Heart left ventricle (tissue), 16 donors: ENCODE measurements at places on chromosomes 2 and 18. TPM values are rescaled to one million over a fixed set of nuclear protein-coding genes. Genes with fewer than 3 reads are reported as not detected.

DNA sequence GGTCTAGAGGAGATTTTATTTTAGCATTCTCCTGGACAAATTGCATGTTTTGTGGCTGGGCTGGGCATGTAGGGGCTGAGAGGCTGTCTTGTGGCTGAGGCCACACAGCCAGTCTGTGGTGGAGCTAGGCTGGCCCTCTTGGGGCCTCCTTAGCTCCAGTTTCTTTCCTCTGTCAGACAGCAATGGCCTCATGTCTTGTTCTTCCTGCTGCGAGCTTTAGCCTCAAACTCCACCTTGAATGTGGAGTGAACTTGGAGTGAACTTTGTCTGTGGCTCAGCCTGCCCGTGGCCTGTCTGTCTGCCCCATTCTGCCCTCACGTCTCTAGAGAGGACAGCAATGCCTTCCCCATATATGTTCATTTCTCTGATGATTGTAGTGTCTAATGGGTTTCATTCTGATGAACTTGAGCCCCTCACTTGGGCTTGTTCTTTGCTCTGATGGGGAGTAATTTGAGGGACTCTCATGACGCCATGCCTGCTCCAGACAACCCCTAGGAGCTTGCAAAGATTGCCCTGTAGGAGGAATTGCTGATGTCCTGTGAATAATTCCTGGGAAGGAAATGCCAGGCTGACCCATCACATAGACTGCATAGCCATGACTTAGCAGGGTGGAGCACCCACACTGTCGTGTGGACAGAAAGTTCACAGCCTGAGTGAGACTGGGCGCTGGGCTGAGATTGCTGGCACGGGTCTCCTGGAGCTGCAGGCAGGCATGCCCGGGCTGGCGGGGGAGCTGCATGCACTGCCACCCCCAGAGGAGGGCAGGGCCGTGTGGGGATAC, 42.6 kb downstream of the ASAP2 start:
- H3K27me3 ChIP-seq, result no peaks in the 10 kb centered on the region
- DNase-seq, result peak; percentile 43
- H3K36me3 ChIP-seq, result no peaks in the 10 kb centered on the region
- no peak overlapping the region for H3K27ac ChIP-seq

GRCh38 chr2:106085181-106085940, 108.7 kb downstream of the UXS1 start:
- H3K4me1 ChIP-seq, result no peaks in the 10 kb centered on the region
- DNase-seq, result no peak
- H3K27me3 ChIP-seq, result no peaks in the 10 kb centered on the region
- H3K27ac ChIP-seq, result peak overlapping the region; percentile 7
- no peaks in the 10 kb centered on the region for H3K36me3 ChIP-seq

- H3K36me3 ChIP-seq, result no peaks in the 10 kb centered on the region
- DNase-seq, result no peak
- H3K4me3 ChIP-seq, result no peak overlapping the region
- H3K27me3 ChIP-seq, result no peaks in the 10 kb centered on the region
- H3K4me1 ChIP-seq, result peaks cover 4% of the 10 kb centered on the region
Observed at GRCh38 chr2:47534179-47534919, 131.4 kb downstream of the MSH2 start.

DNA sequence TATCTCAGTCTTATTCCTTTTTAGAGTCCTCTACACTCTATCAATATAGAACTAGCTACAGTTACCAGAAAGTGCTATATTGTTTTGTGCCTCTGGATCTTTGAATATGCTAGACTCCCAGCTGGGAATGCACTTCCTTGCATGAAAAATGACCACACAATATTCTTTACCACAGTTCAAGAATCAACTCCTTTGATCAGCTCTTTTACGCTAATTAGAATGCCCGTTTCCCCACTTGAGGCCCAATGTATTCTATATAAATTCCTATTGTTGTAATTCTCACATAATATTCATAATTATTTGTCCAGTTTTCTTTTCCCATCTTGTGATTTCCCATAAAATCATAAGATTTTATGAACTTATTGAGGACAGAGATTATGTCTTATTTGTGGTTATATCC, 142.2 kb downstream of the UBE2E3 start:
- no peak overlapping the region for H3K27ac ChIP-seq
- no peak overlapping the region for H3K4me3 ChIP-seq
- H3K36me3 ChIP-seq, result no peaks in the 10 kb centered on the region
- DNase-seq, result no peak
- no peaks in the 10 kb centered on the region for H3K27me3 ChIP-seq

DNA sequence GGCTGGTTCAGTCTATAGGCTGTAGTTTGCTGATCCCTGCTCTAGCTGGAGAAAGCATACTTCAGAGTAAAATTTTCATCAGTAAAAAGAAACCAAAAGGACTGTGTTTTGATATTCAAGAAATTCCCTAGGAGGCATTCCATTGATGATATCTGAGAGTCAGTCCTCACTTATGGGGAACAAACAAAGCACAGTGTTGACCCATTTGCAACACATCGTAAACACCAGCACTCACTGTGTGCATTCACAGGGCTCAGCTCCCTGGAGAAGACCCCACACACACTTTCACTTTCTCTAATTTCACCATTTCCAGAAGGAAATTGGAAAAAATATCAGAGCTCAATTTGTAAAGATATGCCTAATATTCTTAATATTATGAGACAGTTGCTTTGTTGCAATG, 147.1 kb downstream of the PIEZO2 start:
- H3K4me1 ChIP-seq, result no peaks in the 10 kb centered on the region
- no peak for DNase-seq
- H3K27ac ChIP-seq, result no peak overlapping the region
- no peak overlapping the region for H3K4me3 ChIP-seq
- H3K36me3 ChIP-seq, result no peaks in the 10 kb centered on the region
- H3K27me3 ChIP-seq, result no peaks in the 10 kb centered on the region

- H3K27ac ChIP-seq, result no peak overlapping the region
- no peak for DNase-seq
- no peaks in the 10 kb centered on the region for H3K36me3 ChIP-seq
- no peaks in the 10 kb centered on the region for H3K27me3 ChIP-seq
Observed at GRCh38 chr2:145777297-145777696, 1257.4 kb upstream of the ZEB2 start.

DNA sequence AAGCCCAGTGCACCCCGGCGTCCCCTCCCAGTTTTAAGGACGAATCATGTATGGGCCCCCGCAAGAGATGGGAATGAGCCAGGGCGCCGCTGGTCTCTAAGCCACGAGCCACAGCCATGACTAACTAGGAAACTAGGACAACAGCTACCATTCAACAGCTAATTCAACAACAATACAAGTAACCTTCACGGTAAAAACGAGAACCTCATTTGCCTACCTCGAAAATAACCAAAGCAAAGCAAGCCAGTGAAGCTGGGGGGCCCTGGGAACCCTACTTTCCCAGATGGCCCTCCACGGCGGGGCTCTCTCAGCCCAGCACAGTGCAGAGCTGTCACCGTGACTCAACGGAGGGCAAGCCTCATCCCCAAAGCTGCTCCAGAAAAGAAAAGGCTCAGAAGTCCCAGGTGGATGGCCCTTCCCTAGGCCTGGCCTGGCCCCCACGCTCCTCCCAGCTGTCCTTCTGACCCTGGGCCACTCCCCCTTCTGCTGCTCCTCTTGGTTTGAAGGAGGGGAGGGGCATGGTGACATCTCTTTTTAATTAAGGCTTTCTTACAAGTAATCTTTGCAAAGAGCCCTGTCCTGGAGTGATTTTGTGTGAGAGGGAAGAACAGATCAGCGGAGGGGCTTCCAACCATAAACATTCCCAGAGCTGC, 126.3 kb downstream of the HDAC4 start:
- H3K4me3 ChIP-seq, result peak overlapping the region; percentile 3
- no peaks in the 10 kb centered on the region for H3K36me3 ChIP-seq
- DNase-seq, result no peak
- H3K4me1 ChIP-seq, result peaks cover 28% of the 10 kb centered on the region
- H3K27ac ChIP-seq, result peak overlapping the region; percentile 24
- H3K27me3 ChIP-seq, result no peaks in the 10 kb centered on the region

Gene GLI2
- total RNA-seq, result 2.0 TPM

Gene SUCLG1
- total RNA-seq, result 208 TPM

Gene DPP4
- total RNA-seq, result 9.4 TPM

Gene TGFA
- total RNA-seq, result 0.97 TPM
